ENCODE measurements at places on chromosomes 5 and 9.

DNA sequence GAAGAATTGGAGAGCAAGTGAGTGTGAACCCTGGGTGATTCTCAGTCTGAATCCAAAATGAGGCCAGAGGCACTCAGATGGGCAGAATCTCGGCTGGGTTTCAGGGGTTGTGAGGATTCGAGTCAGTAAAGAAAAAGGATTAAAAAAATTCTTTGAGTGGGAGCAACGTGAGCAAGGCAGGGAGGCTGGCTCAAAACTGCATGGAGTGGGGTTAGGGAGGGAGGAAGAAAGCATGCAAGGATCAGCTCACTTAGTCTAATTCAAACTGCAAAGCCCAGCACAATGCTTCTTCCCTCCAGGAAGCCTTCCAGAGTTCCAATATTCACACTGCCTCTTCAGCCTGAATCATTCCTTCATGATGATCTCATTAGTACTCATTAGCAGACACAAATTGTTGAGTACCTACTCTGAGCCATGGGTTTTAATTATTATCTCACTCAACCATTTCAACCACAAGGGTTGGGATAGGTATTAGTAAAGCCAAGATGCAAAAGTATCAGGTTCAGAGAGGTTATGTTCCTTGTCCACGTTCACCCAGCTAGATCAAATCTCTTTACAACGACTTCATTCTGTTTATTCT, 95.8 kb downstream of the BRINP1 start:
- no peak for DNase-seq

- no peak for DNase-seq
Observed at GRCh38 chr5:108164574-108164973, 217.3 kb downstream of the FBXL17 start.

DNA sequence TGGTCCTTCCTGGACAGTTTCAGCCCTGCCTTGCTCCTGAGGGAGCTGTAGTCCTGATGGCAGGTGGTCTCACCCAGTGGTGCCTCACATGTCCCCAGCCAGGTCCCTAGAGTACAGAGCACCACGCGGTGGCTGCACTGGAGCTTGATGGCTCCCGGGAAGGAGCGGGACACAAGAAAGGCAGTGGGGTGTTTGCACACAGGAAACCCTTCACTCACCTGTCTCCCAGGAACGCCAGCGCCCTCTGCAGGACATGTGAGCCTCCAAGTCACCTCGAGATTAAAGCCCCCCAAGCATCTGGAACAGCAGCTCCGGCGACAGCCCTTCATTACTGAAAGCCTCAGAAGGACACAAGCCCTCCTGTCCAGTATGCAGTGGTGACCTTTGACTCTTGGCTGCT, 19.9 kb upstream of the TMEM250 start:
- no peak for DNase-seq

GRCh38 chr5:132775476-132775961, 1.5 kb downstream of the SEPTIN8 start:
- no peak for DNase-seq

GRCh38 chr9:1319436-1319835, 269.3 kb downstream of the DMRT2 start:
- no peak for DNase-seq

DNA sequence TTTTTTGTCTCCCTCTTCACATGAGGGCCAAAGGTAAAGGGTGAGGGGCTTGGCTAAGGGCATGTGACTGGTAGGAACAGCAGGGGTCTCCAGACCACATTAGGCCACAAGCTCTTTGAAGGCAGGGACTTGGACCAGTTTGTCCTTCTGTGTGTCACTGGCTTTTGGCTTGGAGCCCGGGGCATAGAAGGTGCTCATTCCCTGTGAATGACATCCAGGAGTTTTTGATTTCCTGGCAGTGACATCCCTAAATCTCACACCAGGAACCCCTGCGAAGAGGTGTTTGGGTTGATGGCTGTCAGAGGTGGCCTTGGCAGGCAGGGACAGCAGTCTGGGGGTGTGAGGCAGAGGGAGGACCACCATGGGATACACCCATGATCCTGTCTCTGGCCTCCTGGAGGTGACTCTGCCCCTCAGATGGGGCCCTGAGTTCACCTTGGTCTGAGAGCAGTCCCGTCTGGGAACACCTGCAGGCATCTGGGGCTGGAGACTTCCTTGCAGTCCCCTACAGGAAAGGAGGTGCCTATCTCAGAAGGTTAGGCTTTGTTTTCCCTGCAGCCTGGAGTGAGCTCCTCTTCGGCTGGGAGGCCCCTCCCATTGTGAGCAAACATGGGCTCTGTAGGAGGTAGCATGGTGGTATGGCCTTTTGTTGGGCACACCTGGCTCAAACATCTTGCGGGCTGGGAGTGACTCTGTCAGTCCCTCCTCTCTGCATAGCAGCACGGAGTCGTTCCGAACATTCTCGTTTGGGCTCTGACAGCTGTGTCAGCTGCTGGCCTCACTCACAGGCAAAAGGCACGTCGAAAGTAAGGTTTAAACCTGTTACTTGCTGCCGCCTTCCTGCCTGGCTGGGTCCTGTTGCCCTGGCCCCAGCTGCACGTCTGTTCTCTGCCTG, 38.6 kb upstream of the PITX1 start:
- DNase-seq: no peak

- peak; percentile 57 for DNase-seq
Observed at GRCh38 chr5:170297589-170298462, at the start of gene LCP2. TSS of gene LCP2 (minus strand) at chr5:170297777. CDS start at chr5:170297611, 166 bp downstream.

DNA sequence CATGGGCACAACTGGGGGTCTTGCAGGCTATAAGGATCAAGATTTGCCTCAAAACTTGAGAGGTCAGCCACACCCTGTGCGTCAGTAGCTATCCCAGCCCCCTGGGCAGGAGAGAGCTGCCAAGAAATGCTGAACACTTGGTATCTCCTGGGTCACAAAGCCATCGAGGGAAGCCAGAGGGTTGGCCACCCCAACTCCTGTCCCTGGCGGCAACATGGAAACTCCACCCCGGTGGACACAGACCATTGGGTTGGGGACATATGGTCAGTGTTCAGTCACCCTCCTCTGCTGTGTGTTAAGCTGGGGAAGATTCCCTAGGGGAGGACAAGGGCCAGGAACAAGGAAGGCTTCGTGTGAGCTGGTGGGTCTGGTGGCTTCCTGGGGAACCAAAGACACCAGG, 140.6 kb downstream of the C5orf15 start:
- DNase-seq: no peak

GRCh38 chr5:134459491-134459890, 47.8 kb upstream of the CDKN2AIPNL start:
- no peak for DNase-seq

DNA sequence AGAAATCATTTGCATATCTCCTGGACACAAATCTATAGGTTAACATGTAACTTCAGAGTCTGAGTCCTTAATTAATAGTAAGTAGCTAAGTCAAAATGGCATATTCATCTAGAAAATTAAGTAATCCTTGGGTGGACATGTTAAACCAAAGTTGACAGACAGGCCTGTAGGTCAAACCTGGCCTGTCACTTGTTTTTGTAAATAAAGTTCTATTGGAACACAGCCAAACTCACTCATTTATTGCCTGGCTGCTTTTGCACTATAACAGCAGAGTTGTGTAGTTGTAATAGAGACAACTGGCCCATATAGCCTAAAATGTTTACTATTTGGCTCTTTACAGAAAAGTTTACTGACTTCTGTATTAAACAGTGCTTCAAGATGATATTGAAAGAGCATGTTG, 24.6 kb upstream of the GPR21 start:
- DNase-seq: no peak

- DNase-seq: no peak
Observed at GRCh38 chr5:50786073-50786472, 119.6 kb downstream of the PARP8 start.

GRCh38 chr5:54098267-54098666, 212.1 kb downstream of the ARL15 start:
- DNase-seq: no peak

Measured in central memory CD4-positive, alpha-beta T cell (primary cell).